ENCODE measurements at places on chromosomes 3 and 15.

DNA sequence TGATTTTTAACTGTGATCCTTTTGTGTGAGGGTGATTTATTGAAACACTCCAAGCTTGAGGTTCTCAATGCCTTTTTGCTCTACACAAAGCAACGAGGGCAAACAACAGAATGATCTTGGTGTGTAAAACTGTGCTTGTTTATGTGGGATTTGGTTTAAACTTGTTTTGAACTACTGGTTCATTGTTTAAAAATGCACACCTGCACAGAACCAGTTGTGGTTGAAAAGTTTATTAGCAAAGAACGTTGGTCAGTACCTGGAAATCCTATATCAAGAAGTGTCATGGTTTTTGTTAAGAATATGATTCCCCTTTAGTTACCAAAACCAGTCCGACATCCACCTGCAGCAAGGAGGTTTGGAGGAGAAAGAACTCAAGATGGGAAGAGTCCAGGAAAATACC, 239.4 kb downstream of the WNT5A start:
- DNase-seq = no peak

DNA sequence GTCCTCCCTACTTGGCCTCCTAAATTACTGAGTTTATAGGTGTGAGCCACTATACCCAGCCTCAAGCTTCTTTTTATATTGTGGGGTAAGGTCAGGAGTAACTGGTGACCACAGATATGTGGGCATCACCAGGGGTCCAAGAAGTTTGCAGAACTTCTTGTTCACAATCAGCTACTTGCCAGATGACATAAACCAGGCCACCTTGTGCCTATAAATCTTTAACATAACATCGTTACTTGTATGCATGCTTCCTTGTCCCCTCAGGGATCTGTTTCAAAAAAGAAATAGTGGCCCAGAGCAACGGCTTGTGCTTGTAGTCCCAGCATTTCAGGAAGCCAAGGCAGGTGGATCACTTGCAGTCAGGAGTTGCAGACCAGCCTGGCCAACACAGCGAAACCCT, 115.1 kb upstream of the FAM174B start:
- DNase-seq = no peak

DNA sequence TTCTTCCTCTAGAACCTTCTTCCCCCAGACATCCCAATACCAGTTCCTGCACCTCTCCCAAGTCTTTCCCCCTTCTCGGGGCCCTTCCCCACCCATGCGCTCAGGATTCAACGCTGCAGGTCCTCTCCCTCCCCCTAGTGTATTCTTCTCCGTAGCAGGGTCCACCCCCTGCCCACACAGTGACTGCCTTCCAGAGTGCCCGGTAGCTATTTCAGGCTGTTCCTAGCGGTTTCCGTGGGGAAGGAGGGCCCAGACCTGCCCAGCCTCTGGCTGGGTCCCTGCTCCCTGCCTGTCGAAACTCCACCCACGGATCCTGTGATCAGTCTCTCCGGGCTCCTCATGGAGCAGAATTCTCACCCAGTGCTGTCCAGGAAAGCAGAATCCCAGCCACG, 45.2 kb upstream of the SEC61A1 start:
- DNase-seq = no peak

DNA sequence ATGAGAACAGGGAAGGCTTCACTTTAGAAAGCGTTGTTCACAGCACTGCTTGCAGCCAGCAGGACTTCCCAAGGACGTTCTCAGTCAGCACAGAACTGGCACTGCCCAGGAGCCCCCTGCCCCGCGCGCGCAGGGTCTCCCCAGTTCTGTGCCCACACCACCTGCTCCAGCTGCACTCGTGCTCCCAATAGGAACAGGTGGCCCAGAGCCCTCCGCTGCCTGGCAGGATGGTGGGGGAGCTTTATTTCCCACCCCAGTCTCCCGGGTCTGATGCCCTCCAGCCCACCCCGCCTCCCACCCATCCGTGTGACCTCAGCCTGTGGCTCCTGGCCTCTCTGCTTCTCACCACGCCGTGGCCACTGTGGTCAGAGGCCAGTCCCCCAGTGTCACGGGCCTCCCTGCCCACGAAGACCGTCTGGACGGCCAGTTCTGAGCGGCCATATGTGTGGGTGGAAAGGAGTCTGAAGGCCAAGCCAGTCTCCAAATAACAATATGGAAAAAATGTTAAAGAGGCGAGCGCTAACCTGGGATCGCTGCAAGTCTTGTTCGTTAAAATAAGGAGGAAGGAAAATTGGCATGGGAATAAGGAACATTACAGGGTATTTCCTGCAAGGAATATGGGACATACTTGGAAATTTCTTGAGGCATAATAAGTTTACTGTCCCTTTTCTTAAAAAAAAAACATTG, 54.6 kb upstream of the PCSK6 start:
- no peak for DNase-seq

DNA sequence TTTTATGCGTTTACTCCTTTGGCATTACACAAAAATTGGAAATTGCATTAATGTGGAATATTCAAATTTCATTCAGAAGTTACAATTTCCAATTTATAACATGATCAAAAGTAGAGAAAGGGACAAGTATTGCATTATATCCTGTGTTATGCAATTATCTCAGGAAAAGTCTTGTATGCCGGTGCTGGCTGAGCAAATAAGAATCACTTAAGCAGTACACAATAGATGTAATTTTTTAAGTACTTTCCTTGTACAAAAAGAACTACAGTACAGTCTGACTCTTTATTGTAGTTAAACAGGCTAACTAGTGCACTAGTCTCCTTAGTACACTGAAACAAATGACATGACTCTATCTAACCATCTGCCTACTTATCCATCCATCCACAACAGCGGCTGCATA, 493.2 kb upstream of the KCNMB2 start:
- DNase-seq = no peak

DNA sequence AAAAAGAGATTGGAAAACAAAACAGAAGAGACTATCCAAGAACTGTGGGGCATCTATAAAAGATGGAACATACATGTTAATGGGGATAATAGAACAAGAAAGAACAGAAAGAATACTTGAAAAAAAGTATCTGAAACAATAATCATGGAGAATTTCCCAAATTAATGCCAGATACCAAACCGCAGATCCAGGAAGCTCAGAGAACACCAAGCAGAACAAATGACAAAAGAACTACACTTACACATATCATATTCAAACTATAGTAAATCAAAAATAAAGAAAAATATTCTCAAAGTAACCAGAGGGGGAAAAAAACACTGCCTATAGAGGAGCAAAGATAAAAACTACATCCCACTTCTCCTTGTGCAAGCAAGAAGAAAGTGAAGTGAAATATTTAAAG, 40.0 kb downstream of the CLASP2 start:
- DNase-seq = no peak

GRCh38 chr15:63292771-63293170, 15.4 kb downstream of the APH1B start:
- DNase-seq = no peak

- DNase-seq = no peak
Measured at GRCh38 chr3:142724682-142725356, 985 bp downstream of the TRPC1 start.

- DNase-seq = no peak
Measured at GRCh38 chr15:42804739-42805138, 67.8 kb upstream of the CDAN1 start.

GRCh38 chr3:100402256-100402655, 917 bp downstream of the LNP1 start:
- DNase-seq = no peak

- no peak for DNase-seq
Measured at GRCh38 chr15:99104788-99105513, at the start of gene SYNM. SYNM (plus strand) TSS chr15:99105080; CDS start chr15:99105200, 120 bp downstream.

DNA sequence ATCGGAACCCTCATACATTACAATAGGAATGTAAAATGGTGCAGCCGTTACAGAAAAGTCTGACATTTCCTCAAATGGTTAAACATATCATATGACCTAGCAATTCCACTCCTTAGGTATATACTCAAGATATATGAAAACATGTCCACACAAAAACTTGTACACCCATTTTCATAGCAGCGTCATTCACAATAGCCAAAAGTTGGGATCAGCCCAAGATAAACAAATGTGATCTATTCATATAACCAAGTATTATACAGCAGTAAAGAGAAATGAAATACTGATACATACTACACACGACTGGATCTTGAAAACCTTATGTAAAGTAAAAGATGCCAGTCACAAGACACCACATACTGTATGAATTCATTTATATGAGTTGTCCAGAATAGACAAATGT, 102.4 kb downstream of the MSL2 start:
- DNase-seq = no peak

- no peak for DNase-seq
Measured at GRCh38 chr3:194277786-194278130, 73.4 kb downstream of the CPN2 start.

- no peak for DNase-seq
Measured at GRCh38 chr3:158148218-158148617, 38.3 kb downstream of the RSRC1 start.

DNA sequence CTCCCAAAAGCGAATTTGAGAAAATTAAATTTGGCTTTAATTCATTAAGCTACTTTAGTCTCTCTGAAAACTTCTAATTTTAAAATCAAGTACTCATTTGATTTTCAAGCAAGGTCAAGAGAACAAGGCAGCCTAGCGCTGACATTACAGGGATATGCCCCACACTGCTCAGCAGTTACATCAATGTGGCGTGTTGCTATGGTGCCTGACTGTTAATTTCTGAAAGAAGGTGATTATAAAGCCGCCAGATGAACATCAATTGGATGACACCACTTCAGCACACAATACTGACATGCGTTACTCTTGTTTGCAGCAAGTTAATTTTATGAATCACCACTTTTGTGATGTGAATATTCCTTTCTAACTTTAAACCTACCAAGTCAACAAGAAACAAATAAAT, 284.4 kb downstream of the FOXP1 start:
- DNase-seq = no peak

GRCh38 chr3:13553686-13554085, 4.8 kb downstream of the FBLN2 start:
- DNase-seq = no peak

DNA sequence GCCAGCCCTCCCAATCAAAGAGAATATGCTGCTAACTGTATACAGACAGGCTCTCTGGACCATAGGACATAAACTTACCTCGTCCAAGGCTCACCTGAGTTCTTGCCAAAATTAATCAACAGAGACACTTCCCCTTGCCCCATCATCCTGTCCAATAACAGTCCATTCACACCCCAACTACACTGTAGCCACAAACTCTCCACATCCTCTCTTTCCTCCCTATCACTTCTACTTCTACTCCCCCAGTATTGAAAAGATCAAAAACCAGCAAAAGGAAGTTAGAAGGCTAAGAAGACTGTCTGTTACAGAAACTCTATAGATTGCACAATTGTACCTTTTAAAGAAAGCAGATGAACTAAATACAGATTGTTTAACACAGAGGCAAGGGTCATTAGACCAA, 133.5 kb upstream of the STT3B start:
- no peak for DNase-seq

DNA sequence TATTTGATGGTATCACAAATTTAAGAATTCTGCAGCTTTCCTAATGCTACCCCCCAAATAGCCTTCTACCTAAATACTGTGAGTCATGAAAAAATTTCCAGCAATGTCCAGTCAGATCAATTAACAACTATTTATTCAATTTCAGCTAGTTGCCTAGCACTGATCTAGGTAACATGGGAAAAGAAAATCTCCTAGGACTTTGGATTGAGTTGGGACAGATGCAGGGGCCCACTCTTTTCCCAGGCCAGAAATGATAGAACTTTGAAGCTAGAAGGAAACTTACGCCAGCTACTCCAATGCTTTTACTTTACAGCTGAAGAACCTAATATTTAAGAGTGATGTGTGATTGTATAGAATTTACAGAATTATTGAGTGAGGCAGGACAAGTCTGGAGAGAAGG, 196.3 kb downstream of the FMN1 start:
- no peak for DNase-seq

GRCh38 chr3:161275919-161276318, 54.8 kb downstream of the NMD3 start:
- no peak for DNase-seq

- no peak for DNase-seq
Measured at GRCh38 chr15:33852094-33852493, 116.2 kb upstream of the CHRM5 start.

DNA sequence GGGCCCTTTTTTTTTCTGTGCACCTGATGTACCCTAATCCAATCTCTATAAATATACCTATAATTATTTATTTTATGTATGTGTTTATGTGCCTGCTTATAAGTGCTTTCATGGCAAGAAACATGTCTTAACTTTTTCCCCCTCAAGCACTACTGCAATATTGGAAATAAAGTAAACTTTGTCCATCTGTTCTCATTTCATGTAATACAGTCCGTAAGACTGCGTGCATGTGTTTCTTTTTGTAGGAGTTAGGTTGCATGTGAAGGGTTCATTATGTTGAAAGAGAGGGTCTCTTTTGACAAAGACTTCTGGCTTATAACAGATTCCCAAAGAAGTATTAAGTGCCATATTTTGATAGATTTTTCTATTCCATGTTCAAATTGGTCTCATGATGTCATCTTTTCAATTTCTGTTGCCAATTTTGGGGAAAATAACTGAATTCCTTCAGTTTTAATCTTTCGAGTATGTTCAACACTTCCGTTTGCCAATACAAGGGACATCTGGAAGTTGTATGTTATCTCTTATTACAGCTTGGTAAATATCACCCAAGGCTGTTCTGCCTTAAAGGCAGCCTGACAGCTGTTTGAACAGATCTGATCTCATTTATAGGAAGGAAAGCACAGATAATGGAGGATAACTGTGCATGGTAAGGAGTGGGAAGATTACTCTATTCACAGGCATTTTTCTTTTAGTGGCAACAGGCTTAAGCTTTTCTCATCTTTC, 273.1 kb upstream of the SGO1 start:
- DNase-seq = no peak

- DNase-seq = peak; percentile 96
Measured at GRCh38 chr3:50245831-50246516, 10.0 kb downstream of the GNAI2 start.

GRCh38 chr3:133023362-133023761, 14.8 kb upstream of the TMEM108 start:
- DNase-seq = no peak

GRCh38 chr3:63607716-63608115, 44.8 kb upstream of the SNTN start:
- no peak for DNase-seq

DNA sequence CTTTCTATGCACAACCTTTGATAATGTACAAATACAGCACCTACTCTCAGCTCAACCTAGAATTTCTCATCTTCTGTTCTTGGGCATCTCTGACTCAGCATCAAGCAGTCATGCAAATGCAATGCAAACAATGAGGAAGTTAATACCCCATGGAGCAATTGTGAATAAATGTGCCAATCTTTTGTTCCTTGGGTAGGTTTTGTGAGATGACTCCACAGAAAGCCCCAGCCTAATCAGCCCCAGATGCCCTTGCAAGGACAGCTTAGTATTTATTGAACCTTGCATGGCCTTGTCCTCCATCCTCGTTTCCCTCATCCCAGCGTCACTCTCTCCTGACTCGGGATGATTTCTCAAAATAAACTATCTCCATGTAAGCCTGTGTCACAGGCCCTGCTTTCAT, 494.7 kb upstream of the NECTIN3 start:
- no peak for DNase-seq

GRCh38 chr3:9450126-9450525, 52.7 kb downstream of the SETD5 start:
- no peak for DNase-seq
